Ammon's horn (tissue), 1 donor: ENCODE measurements at places on chromosomes 11 and 22.

- peak; percentile 99 for DNase-seq
Measured at GRCh38 chr11:6619004-6619745, at the start of gene TPP1. TSS of gene TPP1 (minus strand) at chr11:6619422. CDS start at chr11:6619400, 22 bp downstream.

DNA sequence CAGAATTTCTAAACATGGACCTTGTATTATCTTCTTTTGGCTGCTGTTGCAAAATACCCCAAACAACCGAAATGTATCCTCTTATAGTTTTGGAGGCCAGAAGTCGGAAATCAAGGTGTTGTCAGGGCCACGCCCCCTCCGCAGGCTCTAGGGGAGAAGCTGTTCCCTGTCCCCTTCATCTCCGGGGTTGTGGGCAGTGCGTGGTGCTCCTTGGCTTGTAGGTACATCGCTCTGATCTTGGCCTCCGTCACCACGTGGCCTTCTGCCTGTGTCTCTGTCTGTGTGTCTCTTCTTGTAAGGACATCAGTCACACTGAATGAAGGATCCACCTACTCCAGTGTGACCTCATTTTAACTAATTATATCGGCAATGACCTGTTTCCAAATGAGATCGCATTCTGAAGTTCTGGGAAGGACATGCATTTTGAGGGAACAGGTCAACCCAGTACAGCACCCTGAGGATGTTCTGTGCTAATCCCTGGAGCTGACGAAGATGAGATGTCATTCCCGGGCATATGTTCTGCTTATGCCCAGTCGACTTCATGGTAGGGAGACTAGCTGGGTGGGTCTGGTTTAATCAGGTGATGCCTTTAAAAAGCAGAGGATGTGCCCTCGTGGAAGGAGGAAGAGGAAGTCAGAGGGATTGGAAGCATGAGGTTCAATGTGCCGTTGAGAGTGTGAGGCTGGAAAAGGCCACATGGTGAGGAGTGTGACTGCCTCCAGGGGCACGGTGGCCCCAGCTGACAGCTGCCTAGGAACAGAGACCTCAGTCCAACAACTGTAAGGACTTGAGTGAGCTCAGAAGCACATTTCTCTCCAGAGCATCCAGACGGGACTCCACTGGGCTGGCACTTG, 531.1 kb downstream of the TBC1D22A start:
- DNase-seq, result no peak

- no peak for DNase-seq
Measured at GRCh38 chr22:36135306-36135980, 25.1 kb downstream of the APOL3 start.

- DNase-seq, result no peak
Measured at GRCh38 chr11:44764583-44764982, 37.8 kb downstream of the TSPAN18 start.

GRCh38 chr22:25169278-25170031, 30.2 kb upstream of the CRYBB3 start:
- DNase-seq, result no peak

- DNase-seq, result no peak
Measured at GRCh38 chr11:45108070-45109064, 38.1 kb upstream of the PRDM11 start.

GRCh38 chr11:64318766-64319761, 1.1 kb downstream of the PRDX5 start:
- no peak for DNase-seq

DNA sequence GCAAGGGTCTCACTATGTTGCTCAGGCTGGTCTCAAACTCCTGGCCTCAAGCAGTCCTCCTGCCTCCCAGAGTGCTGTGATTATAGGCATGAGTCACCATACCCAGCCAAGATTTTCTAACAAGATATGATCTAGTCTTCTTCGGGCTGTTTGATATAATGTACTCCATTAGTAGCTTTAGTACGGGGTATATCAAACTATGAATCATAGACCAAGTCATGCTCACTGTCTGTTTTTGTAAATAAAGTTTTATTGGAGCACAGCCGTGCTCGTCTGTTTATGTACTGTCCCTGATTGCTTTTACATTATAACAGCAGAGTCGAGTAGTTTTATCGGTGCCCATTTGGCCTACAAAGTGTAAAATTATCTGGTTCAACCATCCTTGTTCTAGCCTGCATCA, 43.9 kb upstream of the GRIK4 start:
- DNase-seq, result no peak

- no peak for DNase-seq
Measured at GRCh38 chr11:116515664-116516184, 257.1 kb downstream of the BUD13 start.

GRCh38 chr11:15932417-15932816, 423.9 kb downstream of the SOX6 start:
- DNase-seq, result no peak
